ENCODE measurements at places on chromosomes 3 and 15.
A peak's percentile ranks its signal among the peaks of the same experiment; 100 is the strongest.

GRCh38 chr3:195542316-195542697 lies 818 bp downstream of the PPP1R2 start:
- DNase-seq: no peak

DNA sequence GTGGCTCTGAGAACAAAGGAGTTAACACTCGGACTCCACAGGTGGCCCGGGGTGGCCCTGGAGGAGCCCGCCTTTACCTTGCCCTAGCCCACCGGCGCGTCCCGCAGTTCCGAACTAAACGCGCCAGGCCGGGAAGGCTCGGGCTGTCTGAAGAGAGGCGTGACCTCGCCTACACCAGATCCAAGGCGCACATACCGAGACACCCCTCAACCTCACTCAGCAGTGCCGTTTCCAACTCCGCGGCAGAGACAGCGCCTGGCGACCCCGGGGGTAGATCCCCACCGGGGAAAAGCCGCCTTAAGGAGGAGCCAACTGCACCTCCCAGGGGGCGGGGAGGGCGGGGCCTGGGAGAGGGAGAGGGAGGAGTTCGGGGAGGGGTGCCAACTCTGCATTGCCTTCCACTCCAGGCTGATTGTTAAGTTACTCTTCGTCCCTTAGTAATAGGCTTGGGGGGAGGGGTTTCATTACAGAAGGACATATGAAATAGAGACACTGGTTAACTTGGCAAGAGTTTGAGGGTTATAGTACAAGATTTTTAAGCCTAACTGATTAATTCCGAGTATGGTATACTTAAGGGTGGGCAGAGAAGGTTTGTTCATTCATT lies at the start of gene DLG1:
TSS of gene DLG1 (minus strand) at position 272 of the 604 bp plus-strand sequence. CDS start 1,408 bp downstream, outside the sequence.
- peak; percentile 90 for DNase-seq

DNA sequence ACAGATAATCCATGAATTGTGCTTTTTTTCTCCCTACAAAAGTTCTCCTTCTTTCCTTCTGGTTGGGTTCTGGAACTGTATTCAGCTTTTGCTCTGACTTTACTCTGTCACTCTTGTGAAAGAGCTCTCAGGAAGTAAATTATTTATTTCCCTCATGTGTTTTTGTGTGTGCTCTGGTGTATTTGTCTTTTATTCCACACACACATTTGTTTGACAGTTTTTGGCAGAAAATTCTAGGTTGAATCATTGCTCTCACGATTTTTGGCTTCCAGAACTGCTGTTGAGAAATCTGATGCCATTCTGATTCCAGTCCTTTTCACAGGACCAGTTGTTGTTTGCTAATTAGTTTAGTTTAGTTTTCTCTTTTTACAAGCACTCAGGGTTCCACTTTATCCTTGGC lies 172.8 kb downstream of the PLCH1 start:
- DNase-seq: no peak

GRCh38 chr3:160977773-160978172 lies 127.4 kb downstream of the B3GALNT1 start:
- DNase-seq: no peak

DNA sequence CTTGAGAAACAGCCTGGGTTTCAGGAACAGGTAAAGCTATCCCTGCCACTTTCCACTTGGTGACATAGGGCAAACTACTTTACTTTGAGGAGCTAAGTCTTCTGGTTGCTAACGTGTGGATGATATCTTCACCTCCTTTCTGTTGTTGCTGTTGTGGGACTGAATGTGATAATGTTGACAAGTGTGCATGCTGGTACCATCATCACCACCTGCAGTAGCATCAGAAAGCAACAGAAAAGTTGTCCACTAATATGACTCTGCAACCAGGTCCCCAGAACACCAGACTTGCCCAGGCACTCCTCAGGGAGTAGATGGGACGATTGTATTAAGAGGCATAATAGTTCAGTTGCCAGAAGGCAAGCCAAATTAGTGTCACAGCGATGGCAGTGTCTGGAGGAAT lies 203.2 kb upstream of the MCTP2 start:
- no peak for DNase-seq

DNA sequence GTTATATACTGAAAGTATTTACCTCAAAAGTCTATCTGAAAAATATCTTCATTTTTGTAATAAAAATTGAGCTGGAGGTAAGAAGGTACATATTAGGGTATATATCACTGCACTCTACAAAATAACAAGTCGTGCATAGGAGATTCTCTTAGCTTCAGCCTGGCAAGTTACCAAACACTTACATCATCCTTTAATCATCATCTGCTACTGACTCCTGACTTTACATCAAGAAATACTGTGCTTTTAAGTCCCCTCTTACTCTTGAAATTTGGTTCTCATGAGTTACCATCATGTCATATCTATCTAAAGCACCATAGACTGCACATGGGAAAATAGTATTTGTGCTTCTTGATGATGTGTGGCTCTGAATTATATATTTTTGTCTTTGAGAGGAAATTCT lies 50.8 kb downstream of the LYSMD4 start:
- no peak for DNase-seq

DNA sequence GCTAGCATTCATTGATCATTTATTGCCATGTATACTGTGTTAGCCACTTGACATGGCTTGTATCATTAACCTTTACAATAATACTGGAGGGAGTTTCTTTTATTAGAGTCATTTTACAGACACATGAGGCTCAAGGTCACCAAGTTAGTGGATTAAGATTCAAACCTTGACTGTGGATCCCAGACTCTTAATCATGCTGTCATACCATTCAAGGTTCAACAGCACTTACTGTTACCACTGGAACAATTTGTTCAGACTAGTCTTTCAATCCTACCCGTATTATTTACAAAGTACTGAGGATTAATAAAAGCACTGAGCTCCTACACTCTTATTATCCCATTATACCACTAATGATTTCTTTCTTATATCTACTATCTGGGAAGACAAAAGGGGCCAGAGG lies 1.2 kb downstream of the COX17 start:
- DNase-seq: no peak

GRCh38 chr3:12991861-12992281 lies 81.4 kb downstream of the IQSEC1 start:
- no peak for DNase-seq

DNA sequence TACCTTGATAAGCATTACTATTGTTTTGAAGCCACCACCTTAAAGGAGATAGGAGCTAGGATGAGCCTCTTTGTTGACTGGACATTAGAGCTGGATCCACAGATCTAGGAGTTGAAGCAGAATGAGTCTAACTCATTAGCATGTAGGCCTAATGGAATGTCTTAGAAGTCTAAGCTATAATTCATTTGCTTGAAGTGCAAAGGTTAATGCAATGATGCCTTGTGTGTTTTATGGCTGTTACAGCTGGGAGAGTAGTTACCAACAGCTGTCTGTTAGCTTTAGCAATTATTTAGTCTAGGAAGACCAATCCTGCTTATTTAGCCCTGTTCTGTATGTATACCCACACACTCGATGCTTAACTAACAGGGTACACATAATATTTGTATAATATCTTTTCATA lies 419.3 kb downstream of the TUSC7 start:
- no peak for DNase-seq

- DNase-seq: no peak
Measured at GRCh38 chr3:127688022-127688415, 15.3 kb downstream of the ABTB1 start.

GRCh38 chr3:186246941-186247340 lies 115.1 kb downstream of the DGKG start:
- DNase-seq: no peak

- DNase-seq: no peak
Measured at GRCh38 chr15:44261007-44261706, 27.4 kb upstream of the GOLM2 start.

DNA sequence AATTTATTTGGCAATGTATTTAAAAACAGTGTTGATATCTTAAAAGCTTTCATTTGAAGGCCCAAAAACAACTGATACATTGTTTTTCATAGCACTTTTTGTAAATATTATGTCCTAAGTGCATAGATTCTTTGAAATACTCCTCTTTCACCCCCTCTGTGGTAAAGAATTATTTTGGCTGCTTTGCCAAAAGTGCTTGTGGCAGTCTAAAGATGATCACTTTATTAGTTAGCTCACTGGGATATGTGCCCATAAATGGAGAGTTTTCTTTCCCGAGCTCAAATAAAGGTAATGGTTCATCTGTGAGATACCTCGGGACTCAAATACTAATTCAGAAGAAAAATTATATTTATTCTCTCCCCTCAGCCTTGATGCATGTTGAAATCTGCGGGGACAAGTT lies 16.7 kb downstream of the AKAP13 start:
- no peak for DNase-seq

GRCh38 chr3:80331494-80332170 lies 563.8 kb upstream of the ROBO1 start:
- DNase-seq: no peak

- no peak for DNase-seq
Measured at GRCh38 chr15:77497110-77497737, 76.5 kb downstream of the HMG20A start.

DNA sequence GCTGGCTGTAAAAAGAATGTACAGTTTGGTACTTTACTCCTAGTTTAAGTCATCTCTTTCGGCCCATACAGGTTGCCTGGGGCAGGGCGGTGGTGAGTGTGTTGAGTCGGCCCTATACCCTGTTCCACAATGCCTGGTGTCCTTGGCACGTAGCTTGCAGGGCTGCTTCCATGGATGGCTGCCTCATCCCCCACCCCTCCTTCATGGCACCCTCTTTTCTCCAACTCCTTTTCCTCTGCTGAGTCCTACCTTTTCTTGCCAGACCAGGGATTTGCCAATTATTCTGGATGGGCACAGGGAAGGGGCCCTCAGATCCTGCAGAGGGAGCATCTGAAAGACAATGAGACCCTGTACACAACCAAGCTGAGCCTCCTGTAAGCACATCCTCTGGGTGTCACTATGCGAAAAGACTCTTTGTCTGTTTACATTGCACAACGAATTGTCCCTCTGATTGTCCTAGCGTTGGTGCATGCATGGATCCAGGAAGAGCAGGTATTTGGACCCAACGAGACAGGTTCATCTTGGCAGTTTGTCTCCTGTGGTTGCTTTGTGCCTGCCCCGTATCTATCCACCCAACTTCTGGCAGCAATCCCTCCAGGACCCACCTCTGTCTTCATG lies 73.6 kb upstream of the CGNL1 start:
- no peak for DNase-seq

DNA sequence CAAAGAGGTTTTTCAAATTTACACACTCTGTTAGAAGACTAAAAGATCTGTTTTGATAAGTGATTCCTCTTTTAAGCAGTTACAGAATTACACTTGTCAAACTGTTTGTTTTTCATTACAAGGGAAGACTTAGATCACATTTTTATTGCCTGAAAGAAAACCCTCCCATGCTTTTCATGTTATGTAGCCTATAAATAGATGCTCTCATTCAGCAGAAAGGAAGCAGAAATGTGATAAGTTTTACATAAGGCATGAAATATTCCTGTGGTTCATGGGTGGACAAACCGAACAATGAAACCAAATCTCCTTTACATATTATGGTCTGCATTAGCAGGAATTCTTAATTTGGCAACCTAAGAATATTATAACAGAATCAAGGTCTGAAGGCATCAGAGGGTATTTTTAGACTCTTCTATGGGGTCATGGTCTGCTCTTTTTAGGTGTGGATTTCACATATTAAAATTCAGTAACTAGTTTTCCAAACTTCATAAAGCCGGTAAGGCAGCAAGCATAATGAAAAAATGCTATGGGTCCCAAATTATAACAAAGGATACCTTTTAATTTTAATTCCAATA lies 37.3 kb upstream of the FXR1 start:
- DNase-seq: no peak

GRCh38 chr3:124553178-124553577 lies 177.1 kb upstream of the UMPS start:
- no peak for DNase-seq

DNA sequence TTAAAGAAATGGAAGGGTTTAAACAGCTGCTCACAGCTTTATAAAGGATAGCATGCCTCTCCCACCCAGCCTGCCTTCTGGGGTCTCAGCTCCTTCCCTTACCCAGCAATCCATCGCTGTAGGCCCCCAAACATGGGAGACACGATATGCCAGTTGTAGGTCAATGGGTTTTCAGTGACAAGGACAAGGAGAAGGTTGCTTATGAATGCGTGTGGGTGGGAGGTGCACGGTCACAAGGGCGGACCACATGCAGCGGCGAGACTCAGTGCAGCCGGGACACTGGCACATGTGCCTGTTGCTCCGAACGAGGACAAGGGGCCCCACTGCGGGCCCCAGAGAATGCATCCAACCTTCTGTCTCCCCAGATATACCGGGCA lies 67.0 kb downstream of the MGLL start:
- DNase-seq: no peak

GRCh38 chr3:50266017-50266416 lies 2.9 kb upstream of the SEMA3B start:
- no peak for DNase-seq
